H7 (cell line): ENCODE measurements at places on chromosomes 12 and 14. TPM values are rescaled to one million over a fixed set of nuclear protein-coding genes. Genes with fewer than 3 reads are reported as not detected.

DNA sequence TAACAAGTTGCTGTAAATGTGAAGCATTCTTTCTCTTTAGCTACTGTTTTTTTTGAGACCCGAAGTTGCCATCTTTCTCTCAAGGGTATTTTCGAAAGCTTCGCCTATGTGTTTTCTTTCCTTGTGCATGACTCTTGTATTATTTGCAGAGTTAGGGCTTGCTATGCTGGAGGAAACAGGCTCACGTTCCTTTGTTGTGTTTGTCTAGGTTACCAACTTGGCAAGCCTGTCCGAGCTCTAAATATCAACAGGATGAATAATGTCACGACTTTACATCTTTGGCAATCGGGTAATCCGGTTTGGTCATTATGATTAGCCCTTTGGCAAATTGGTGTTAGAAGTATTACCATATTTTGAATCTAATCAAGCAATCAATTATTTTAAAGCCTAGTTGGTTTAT, 15.9 kb upstream of the ATP6V0A2 start:
- no peak for DNase-seq

Gene OR11G2
- not detected in 2 replicates for total RNA-seq

Gene TAS2R19
- 0.62 and 1.3 TPM in 2 replicates for total RNA-seq

- no peak for DNase-seq
These were observed 640.0 kb downstream of the TMTC2 start for GRCh38 chr12:83326666-83327065.

DNA sequence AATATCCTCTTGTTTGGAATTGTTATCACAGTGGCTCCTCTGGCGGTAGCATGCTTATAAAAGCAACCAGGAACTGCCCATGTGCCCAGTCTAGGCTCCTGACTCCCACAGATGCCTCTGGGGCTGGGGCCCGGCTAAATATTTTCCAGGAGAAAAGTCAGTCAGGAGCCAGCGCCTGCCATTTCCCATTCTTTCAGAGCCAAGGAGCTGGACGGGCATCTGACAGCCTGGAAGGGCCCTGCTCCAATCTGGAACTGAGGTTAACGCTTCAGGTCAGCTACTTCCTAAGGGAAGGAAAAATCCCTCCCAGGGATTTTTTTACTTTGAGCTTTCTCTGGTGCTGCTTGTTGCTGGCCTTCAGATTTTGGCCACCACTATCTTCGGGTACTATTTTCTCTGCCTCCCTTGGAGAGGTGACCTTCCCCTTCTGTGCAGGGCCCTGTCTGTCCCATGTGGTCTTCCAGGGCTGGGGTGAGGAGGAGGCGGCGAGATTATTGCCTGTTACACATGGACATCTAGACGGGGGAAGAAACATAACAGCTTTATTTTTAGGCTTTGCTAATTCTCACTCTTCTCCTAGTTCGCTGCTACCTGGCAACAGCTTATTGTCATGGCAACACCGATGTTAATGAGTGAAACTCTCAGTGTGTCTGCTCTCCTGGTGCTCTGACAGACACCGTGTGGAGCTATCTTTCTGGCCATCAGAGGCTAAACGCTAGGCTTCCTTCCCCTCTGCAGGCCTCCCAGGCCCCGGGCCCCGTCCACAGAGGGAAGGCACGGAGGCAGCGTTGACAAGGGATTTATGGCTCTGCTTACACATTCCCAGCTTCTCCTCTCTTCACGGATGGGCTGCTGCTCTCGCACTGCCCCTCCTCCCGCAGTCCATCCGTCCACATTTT, 160.4 kb downstream of the CACNA1C start:
- peak; percentile 76 for DNase-seq
